Right forelimb (tissue), 1 donor: ENCODE measurements at places on chromosomes 16 and 17.

- DNase-seq = no peak
Measured at GRCh38 chr16:4637501-4638166, 13.0 kb downstream of the MGRN1 start.

DNA sequence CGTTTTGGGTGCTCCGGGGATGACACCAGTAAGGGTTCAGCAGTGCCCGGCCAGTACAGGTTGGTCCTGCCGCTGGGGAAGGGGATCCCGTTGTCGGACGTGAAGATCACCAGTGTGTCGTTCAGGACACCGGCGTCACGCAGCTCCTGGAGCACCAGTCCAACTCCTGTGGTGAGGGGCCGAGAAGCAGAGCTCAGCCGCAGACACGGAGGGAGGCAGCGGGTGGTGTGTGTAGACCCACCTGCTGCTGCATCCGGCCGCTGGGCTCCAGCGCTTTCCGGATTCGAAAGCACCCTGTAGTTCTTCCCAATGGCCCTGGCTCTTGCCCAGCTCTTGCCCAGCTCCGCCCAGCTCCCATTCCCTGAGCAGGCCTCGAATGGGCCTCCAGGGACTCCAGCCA, 8.0 kb downstream of the SGSH start:
- DNase-seq = no peak

GRCh38 chr17:47844814-47845715, 4.0 kb upstream of the SCRN2 start:
- no peak for DNase-seq

DNA sequence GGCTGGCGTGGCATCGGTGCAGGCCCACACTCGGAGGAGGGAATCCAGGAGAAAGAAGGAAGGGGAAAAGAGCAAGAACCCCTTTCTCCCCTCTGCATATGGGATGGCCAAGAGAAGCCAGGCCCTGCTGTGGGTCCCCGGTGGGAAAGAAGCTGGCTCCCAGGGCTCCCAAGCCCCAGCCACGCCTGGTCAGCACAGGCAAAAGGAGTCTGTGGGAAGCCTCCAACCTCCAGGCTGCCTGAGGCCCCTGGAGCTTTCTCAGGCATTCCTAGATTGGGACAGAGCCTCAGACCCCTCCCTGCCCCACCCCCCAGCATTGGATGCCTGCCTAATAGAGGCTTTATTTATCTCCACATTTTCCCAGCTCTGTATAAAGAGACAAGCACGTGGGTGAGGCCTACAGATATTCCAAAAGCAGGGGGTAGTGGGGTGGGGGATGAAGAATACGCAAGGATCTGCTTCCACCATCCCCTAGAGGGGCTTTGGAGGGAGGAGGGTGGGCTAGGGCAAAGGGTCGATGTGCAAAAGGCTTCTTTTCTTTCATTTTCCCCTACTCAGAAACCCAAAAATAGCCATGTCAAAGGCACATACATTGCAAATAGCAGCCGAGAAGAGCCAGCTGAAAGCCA, 56.4 kb downstream of the MPRIP start:
- DNase-seq = peak; percentile 75

GRCh38 chr17:8062435-8062806, 23.6 kb downstream of the ALOX15B start:
- DNase-seq = no peak

DNA sequence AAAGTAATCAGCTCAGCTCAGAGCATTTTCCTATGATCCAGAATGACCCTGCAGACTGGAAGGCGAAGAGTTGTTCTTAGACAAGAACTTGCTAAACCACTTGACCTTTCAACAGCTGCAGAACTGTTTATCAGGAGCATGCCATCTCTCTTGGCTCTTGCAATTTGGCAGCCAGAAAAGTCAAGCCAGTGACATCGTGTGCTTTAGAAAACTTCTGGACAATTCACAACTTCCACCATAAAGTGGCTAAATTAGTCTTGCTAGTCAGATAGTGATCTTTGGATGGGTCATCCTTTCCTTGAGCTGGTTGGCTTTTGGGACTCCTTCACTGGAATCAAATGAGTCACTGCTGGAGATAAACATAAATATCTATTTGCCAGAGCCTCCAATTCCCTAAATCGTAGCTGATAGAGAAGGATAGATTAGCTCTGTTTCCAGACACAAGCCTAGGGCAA, 146.5 kb downstream of the MAP2K6 start:
- DNase-seq = no peak

GRCh38 chr16:54199487-54200160, 87.0 kb downstream of the IRX3 start:
- no peak for DNase-seq

- DNase-seq = no peak
Measured at GRCh38 chr16:82991966-82992675, 365.4 kb downstream of the CDH13 start.

GRCh38 chr16:20415541-20415940, 6.2 kb downstream of the ACSM5 start:
- DNase-seq = no peak

DNA sequence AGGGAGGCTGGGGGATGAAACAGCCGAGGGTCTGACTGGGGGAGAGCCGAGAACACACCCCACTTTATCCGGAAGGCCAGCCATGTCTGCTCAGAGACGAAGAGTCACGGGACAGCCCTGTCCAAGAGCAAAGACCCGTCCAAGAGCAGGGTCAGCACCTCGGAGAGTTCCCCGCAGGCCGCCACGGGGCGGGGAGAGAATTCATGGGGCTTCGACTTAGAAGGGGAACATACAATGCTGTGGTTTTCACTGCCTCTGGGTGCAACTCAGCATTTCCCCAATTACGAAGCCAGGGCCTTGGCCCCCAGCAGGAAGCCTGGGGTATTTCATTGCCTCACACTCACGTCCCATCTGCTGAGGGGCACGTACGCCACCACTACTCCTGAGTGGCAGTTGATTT, 59.3 kb downstream of the JPH3 start:
- peak; percentile 81 for DNase-seq

DNA sequence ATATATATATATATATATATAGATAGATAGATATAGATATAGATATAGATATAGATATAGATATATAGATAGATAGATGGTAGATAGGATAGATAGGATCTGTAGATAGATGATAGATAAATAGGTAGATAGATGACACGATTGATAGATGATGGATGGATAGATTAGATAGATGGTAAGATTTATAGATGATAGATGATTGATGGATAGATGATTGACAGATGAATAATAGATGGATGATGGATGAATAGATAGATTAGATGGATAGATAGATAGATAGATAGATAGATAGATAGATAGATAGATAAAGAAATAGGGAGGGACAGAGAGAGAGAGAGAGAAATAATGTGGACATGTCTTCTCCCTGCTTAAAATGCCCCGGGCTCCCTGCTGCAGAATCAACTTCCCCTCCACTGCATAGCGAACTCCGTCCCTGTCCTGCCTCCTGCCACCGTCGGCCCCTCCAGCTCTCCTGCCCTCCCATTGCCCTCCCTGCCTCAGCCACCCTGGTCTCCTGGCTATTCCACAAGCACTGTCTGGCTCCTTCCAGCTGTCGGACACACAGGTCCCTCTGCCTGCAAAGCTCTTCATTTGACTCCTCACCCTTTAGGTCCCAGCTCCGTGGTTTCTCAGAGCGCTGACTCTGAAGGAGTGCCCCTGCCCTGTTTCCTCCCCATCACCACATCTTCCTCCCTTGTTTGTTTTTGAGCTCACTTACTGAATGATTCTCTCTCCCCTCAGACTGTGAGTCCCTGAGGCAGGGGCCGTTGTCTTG, 254.0 kb downstream of the KATNIP start:
- no peak for DNase-seq
